ENCODE measurements at places on chromosomes 1 and 21.

DNA sequence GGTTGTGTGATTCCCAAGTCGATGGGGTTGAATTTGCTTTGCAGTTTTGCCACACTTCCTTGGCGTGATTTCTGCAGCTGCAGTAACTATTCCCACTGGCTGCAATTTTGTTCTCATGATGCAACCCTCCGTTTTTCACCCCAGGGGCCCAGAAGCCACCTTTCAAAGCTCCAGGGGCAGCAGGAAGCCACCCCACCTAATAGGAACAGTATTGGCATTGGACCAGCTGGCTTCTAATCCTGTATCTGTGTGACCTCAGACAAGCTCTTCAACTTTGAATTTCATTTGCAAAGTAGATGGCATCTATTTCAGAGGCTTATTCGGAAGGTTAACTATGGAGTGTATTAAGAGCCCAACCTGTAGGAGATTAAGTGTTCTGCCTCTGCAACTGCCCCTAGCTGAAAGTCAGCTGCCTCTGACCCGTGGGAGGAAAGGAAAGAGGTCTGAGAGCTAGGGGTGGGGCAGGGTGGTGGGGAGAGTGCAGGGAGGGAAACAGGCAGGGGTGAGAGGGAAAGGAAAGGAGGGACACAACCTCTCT is 12.6 kb downstream of the C1orf115 start:
- H3K36me3 ChIP-seq: no peaks in the 10 kb centered on the region
- no peak for DNase-seq
- no peak overlapping the region for H3K4me3 ChIP-seq
- H3K4me1 ChIP-seq: peaks cover 11% of the 10 kb centered on the region
- no peak overlapping the region for H3K27ac ChIP-seq

DNA sequence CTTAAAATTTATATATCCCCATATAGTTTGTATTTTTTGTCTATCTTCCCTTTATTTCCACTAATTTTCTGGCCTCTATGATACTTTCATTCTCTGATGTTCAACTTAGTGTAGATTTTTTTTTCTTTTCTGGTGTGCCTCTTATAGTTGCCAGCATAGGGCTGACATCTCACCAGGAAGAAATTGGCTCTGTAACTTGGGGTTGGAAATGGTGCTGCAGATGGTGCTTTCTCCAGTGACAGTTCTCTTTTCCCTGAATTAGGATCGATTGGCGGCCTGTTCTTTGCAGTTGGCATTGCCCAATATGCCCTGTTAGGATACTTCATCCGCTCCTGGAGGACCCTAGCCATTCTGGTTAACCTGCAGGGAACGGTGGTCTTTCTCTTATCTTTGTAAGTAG is 50.3 kb downstream of the SLC22A15 start:
- no peak overlapping the region for H3K27ac ChIP-seq
- H3K27me3 ChIP-seq: no peaks in the 10 kb centered on the region
- DNase-seq: no peak
- no peaks in the 10 kb centered on the region for H3K36me3 ChIP-seq
- H3K4me3 ChIP-seq: no peak overlapping the region

GRCh38 chr1:228022571-228023293 is 15.9 kb downstream of the WNT3A start:
- no peaks in the 10 kb centered on the region for H3K4me1 ChIP-seq
- no peak overlapping the region for H3K27ac ChIP-seq
- peaks cover 13% of the 10 kb centered on the region for H3K27me3 ChIP-seq
- no peak overlapping the region for H3K4me3 ChIP-seq

GRCh38 chr1:20700636-20701215 is 17.1 kb downstream of the KIF17 start:
- no peak overlapping the region for H3K27ac ChIP-seq
- peaks cover 10% of the 10 kb centered on the region for H3K27me3 ChIP-seq
- H3K36me3 ChIP-seq: no peaks in the 10 kb centered on the region
- H3K4me1 ChIP-seq: peaks cover 14% of the 10 kb centered on the region

- no peak overlapping the region for H3K27ac ChIP-seq
- no peak for DNase-seq
- H3K4me1 ChIP-seq: no peaks in the 10 kb centered on the region
- no peaks in the 10 kb centered on the region for H3K36me3 ChIP-seq
- H3K27me3 ChIP-seq: peaks cover 13% of the 10 kb centered on the region
- H3K4me3 ChIP-seq: no peak overlapping the region
Measured at GRCh38 chr1:173639102-173639501, 4.0 kb downstream of the TEX50 start.

- no peak overlapping the region for H3K4me3 ChIP-seq
- DNase-seq: no peak
- no peaks in the 10 kb centered on the region for H3K4me1 ChIP-seq
- H3K36me3 ChIP-seq: no peaks in the 10 kb centered on the region
- H3K27ac ChIP-seq: no peak overlapping the region
Measured at GRCh38 chr1:202113690-202114300, 8.9 kb upstream of the GPR37L1 start.

All from stimulated activated naive B cell treated with anti-CD40 and anti-IgM and Interleukin-4, amounts not matched to agents 10 μg/mL and 1 μg/mL and 100 μg/mL, for 72 hours (primary cell).